ENCODE measurements at places on chromosomes 4 and X. TPM values are rescaled to one million over a fixed set of nuclear protein-coding genes. Genes with fewer than 3 reads are reported as not detected.
A peak's percentile ranks its signal among the peaks of the same experiment; 100 is the strongest.

The KIT gene
- 1.5 TPM for total RNA-seq

DNA sequence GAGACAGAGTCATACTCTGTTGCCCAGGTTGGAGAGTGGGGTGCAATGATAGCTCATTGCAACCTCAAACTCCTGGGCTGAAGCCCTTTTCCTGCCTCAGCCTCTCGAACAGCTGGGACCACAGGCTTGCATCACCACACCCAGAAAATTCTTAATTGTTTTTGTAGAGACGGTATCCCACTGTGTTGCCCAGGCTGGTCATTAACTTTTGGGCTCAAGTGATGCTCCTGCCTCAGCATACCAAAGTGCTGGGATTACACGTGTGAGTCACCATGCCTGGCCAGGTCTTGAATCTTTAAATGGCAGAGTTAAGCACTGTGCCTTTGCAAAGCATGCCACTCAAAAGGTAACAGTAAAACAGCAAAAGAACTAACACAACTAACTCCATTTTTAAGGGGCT, 28.6 kb upstream of the BBS12 start:
- no peak for DNase-seq

The TCEAL3 gene
- total RNA-seq, result 23.8 TPM

The ZCCHC4 gene
- 6.0 TPM for total RNA-seq

DNA sequence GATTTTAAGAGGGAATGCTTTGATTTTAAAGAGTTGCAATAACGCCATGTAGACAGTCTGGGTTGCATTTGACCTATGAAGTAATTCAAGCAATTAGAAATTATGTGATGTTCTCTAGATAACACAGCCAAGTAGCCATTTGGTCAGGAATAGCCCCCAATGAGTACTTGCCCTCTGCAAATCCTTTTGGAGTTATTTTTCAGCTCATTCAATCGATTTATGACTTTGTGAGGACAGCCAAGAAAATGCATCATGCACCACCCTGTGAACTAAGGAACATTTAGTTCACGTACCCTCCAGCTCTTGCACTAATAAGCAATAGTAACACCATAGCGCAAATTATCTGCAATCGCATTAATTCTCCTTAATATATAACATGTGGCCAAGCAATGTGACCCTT, 552.6 kb upstream of the INTU start:
- no peak for DNase-seq

GRCh38 chr4:75995727-75996126, 5.0 kb upstream of the SDAD1 start:
- DNase-seq, result no peak

The ZC4H2 gene
- total RNA-seq, result 11.7 TPM

DNA sequence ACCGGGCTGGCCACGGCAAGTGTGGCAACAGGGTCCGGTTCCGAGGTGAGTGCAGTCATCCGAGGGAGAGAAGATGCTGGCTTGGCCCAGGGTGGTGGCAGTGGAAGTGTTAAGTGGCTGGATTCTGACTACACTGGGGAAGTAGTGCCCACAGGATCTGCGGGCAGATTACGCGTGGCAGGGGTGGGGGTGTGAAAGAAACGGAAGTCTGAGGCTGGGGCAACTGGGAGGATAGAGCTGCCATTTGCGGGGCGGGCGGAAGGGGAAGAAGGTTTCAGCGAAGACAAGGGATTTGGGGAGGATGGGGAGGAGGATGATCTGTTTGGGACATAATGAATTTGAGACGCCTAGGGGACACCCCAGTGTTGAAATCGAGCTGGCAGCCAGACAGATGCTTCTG, 5.3 kb downstream of the RS1 start:
- no peak for DNase-seq

- DNase-seq, result no peak
Measured at GRCh38 chrX:83658731-83659130, 150.6 kb downstream of the POU3F4 start.

DNA sequence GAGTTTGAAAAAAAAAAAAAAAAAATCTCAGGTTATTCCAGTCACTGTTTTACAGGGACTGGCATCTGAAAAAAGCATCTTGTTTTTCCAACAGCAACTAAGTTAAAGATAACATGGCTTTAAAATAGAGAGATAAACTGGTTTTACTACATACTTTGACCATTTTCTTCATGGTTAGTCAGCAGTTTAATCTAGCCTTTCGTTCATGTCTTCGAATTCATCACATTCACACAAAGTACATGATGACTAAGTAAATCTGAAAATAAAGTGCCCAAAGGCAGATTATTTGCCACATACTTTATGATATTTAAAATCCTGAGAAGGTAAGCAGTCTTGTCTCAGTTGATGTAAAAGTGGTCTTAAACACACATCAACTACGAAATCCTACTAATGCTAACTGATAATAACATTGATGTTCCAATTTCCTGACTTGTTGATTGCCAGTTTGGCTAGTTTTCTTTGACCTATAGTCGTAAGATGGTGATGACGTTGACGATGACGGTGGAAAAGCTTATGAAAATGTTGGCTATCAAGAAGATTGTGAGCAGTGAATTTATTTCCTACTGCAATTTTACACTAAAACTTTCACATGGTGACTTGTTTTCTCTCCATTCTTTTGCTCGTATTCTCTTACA, 540.5 kb upstream of the BOD1L1 start:
- DNase-seq, result no peak

DNA sequence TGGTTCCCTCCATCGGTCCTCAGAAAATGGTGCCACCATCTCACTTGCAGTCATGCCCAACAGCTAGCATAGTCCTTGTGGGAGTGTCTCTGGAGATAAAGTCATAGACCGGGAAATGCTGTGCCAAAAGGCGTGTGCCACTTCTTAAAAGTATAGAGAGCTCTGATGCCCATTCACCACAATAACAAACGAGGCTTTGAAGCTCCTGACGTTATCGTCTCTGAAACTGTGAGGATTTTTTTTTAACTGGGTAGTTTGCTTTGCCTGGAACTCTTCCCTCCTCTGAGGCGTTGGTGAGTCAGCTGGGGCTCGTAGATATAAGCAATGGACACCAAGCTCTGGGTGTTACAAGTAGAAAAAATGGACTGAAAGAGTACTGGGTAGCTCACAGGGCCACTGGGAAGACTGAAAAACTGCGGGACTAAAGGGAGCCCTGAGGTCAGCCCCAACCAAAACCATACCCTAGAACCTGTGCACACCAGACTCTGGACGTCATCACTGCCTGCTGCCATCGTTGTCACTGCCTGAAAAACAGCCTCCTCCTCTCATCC, 89.4 kb upstream of the TRIM2 start:
- peak; percentile 30 for DNase-seq

DNA sequence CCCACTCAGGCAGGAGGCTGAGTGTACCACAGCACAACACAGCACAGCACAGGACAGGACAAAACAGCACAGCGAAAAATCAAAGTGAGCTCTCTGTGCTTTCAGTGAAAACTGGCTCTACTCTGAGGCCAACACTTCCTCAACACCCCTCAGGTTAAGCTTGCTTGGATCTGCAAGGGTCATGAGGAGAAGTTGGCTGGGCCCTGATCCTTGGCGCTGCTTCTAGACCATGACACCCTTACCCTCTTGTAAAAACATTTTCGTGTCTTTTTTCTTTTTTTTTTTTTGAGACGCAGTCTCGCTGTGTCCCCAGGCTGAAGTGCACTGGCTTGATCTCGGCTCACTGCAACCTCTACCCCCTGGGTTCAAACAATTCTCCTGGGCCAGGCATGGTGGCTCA, 25.3 kb downstream of the USP46 start:
- DNase-seq, result no peak

- DNase-seq, result no peak
Measured at GRCh38 chrX:123906557-123907316, 46.9 kb downstream of the XIAP start.

DNA sequence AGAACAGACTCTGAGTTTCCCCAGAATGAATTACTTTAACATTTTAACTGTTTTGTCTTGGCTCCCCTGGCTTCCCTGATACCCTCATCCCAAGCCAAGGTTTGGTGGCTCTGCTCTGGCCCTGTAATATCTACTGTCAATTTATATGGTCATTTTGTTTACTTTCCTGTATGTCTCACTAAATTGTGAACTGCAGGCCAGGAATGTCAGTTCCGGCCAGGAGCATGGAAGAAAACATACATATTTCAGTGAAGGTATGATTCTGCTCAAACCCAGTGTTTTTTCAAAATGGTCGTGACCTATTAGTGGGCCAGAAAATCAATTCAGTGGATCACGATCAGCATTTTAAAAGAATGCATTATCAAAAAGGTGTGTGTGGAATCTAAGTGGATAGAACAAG, 1.2 kb downstream of the RPGR start:
- no peak for DNase-seq

DNA sequence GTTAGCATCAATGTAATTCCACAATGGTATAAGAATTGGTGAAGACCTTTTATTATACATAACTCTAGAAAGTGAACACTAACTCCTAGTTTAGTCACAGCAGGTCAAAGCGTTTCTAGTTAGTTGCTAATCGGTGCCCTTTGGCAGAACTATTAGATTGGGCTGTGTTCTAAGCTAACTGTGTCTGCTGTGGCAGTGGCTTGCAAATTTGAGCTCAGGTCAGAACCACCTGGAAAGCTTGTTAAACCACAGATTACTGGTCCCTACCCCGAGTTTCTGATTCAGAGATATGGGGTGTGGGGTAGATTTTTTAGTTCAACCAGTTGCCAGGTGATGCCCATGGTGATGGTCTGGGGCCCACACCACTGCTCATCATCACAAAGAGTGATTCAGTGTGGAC, 332.1 kb downstream of the UNC5C start:
- DNase-seq, result no peak

DNA sequence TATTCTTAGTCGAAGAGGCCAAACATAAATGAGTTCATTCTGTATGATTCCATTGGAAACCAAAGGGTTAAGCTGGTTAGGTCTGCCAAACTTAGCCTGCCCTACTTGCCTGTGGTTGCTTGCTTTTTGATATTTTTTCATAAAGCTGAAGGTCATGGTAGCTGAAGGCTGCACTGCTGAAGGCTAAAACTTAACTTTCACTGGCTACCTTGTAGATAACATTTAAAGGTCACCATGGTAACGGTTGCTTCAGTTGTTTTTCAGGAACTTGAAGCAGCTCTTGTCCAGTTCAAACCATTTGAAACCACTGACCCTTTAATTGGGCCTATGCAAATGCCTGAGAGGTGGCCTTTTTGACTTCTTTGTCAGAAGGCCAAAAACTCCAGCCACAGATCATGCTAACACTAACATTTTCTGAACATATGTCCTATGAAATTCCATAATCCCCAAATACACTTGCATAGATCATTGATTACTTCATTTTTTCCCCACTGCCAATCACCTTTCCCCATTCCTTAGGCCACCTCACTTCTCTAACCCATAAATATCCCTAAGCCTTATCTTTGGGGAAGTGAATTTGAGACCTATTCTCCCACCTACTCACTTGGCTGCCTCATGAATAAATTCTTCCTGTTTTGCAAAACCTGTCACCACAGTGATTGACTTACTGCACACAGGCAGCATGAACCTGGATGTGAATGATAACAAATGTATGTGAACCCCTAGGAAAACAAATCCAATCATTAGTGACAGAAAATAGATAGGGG, 10.7 kb upstream of the SMIM10L2A start:
- DNase-seq, result no peak

GRCh38 chr4:54745031-54745770, 87.4 kb downstream of the KIT start:
- DNase-seq, result no peak

GRCh38 chrX:39753293-39753996, 344.3 kb downstream of the BCOR start:
- DNase-seq, result no peak

- no peak for DNase-seq
Measured at GRCh38 chr4:89305028-89305427, 2.6 kb downstream of the GPRIN3 start.

- DNase-seq, result no peak
Measured at GRCh38 chr4:138510053-138510452, 267.9 kb upstream of the SLC7A11 start.

The PAGE2 gene
- total RNA-seq, result not detected

The TCEANC gene
- 0.92 TPM for total RNA-seq

GRCh38 chr4:143360838-143361625, 24.4 kb downstream of the GAB1 start:
- no peak for DNase-seq

The HSFX4 gene
- total RNA-seq, result not detected

DNA sequence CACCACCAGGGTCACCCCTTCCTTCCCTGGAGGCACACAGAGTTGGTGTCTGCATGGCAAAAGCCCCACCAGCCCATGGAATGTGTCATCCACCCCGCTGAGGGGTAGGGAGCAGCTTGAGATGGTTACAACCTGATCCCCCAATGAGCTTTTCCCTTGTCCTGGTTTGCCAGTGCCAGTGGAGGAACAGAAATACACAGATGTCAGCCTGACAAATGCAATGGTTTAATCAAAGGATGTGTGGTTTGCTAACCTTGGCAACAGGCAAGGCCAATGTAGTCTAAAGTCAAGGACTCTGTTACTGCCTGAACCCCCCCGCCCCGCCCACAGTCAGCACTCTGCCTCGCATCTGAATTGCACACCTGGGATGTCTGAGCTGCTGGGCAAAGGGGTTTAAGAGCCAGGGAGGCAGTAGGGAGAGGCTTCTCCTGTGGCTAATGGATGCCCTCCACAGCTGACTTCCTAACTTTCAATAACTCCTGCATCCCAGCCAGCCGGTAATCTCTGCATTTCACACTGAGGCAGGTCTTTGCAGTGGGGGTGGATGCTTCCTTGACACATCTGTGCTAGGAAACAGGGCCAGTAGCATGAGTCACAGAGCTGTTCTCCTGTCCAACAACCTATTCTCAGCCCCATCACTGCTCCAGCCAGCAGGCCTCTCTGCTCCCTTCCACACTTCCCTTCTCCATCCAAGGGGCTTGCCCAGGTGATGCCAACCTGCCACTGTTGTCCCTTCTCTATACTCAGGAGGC, 137.5 kb downstream of the AMMECR1 start:
- DNase-seq, result no peak

DNA sequence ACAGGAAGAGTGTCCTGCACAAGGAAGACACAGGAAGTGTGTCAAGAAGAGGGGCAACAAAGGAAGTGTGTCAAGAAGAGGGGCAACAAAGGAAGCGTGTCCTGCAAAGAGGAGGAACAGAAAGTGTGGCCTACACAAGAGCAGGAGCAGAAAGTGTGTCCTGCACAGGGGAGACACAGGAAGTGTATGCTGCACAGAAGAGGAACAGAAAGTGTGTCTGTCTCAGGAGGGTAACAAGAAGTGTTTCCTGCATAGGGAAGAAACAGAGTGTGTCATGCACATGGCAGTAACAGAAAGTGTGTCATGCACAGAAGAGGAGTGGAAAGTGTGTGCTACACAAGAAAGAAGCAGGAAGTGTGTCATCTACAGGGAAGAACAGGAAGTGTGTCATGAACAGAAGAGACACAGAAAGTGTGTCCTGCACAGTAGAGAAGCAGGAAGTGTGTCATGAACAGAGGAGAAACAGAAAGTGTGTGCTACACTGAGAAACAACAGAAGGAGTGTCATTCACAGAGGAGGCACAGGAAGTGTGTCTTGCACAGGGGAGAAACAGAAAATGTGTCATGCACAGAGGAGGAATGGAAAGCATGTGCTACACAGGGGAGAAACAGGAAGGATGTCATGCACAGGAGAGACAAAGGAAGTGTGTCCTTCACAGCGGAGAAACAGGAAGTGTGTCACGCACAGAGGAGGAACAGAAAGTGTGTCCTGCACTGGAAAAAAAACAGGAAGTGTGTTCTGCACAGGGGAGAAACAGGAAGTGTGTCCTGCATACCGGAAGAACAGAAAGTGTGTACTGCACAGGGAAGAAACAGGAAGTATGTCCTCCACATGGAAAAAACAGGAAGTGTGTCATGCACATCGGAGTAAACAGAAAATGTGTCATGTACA, 526.4 kb upstream of the PRKX start:
- no peak for DNase-seq

GRCh38 chr4:112765317-112765974, 128.5 kb downstream of the LARP7 start:
- no peak for DNase-seq
